DMS53 (cell line): ENCODE measurements at places on chromosomes 7 and 10.
A peak's percentile ranks its signal among the peaks of the same experiment; 100 is the strongest.

- DNase-seq, result no peak
These were observed 270.4 kb downstream of the RELN start for GRCh38 chr7:103719070-103719469.

GRCh38 chr7:25559581-25560367 is 331.5 kb upstream of the NPVF start:
- no peak for DNase-seq

DNA sequence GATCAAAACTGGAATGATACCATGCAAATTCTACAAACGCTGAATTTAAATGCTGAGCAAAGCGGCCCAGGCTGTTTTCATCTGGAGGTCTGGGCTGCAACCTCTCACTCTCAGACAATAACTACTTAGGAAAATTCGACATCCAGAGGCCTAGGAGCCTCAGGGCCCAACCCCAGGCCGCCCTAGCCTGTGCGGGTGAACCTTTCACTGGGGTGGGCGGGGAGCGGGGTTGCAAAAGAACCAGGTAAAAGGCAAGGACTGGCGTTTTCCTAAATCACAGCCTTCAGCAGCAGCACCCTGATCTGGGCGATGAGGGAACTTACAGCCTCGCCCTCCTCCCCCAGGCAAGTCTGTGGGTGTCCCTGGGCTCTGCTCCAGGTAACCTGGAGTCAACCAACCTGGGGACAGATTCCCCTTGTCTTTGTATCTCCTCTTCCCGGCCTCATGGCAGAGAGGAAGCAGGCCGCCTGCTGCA is 33.4 kb downstream of the CALML5 start:
- DNase-seq, result peak; percentile 48

DNA sequence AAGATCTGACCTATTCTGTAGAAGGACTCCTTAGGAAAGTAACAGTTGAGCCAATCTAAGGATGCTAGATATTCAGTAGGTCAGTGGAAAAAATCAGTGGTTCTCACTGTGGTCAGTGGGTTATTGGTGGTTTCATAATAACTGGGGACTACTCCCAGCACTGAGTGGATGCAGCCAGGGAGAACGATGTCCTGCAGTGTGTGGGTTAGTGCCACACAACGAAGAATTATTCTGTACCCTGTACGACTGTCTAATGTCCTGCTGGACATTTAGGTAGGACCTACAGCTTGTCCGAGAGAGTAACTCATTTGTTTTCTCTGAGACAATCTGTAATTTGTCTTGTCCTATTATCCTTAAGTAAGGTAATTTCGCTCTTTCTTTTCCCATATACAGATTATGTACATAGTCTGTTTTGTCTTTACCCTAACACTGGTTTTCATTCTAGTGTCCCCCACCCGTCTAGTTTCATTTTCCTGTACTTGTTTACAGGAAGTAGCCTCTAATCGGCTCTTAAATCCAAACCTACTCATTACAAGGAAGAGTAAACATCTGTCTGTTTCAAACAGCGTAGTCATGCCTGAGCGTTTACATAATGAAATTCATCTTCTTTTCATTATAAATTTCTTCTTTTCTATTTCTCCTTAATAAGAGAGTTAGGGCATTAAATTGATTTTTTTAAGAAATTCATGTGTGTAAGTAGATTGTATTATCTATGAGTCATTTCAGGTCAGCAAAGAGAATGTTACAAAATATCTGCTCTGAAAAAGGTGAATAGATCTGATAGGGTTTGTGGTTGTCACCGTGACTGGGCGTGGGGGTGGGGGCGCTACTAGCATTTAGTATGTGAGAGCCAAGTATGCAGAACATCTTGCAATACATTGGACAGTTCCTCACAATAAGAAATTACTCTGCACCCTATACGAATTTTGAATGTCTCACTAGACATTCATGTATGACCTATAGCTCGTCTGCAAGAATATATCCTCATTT is 8.3 kb upstream of the ZC3HAV1L start:
- DNase-seq, result peak; percentile 86

GRCh38 chr10:121942749-121943416 is 15.1 kb upstream of the ATE1 start:
- DNase-seq, result peak; percentile 13

DNA sequence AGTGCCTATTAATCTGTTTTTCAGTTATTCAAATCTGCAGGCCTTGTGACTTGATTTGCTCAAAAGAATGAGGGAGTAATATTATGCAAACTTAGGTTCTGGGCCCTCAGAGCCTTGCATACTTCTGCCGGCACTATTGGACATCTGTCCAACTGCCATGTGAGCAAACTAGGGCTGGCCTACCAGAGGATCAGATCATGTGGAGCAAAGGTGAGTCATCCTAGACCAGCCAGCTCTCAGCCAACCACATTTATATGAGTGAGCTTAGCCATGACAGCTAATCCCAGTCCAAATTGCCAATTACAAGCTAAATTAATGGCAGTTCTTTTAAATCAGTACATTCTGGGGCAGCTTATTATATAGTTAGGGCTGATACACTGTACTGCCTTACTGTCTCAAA is 69.6 kb downstream of the SDHAF3 start:
- DNase-seq, result peak; percentile 60

DNA sequence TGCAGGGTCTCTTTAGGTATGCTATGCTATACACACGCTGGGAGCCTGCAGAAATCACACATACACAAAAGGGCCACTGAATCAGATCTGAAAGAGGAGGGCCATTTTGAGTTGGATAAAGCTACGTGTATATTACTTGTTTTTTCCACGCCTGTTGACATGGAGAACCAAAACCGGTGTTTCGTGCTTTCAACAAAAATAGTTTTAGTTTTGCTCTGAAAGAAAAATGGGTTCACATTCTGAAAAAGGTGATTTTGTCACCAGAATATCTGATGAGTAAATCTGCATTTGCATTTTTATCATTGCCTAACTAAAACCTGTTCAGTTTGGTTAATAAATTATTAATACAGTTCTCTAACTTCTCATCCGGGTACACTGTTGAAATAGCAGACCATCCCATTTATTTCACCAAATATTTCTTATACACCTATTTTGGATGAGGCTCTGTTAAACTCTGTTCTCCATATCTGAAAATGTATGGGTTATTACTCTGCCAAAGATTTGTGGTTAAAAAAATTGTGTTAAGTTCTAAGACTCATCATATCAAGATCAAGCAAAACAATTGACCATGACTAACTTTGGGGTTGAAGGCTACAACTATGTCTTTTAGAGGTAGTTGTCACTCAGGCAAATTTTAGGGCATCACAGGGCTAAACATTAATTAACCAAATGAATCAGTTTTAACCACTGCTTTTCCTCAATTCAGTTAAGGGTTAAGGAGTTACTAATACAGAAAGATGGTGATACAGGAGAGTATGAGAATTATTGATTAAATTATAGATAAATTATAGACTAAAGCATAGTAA is 101.2 kb upstream of the RPA3 start:
- no peak for DNase-seq

- DNase-seq, result no peak
These were observed 1083.1 kb downstream of the KCNMA1 start for GRCh38 chr10:76554478-76554877.

- no peak for DNase-seq
These were observed 30.4 kb downstream of the PYROXD2 start for GRCh38 chr10:98384531-98385133.

- no peak for DNase-seq
These were observed 3.6 kb downstream of the CCNY start for GRCh38 chr10:35339942-35340341.
